ENCODE measurements at places on chromosomes 3 and 15. TPM values are rescaled to one million over a fixed set of nuclear protein-coding genes. Genes with fewer than 3 reads are reported as not detected.

Gene IL17RD
- 9.8 TPM for total RNA-seq

Gene JMJD7
- total RNA-seq = 22.3 TPM

Gene VWA5B2
- 0.33 TPM for total RNA-seq

Gene SLC12A8
- total RNA-seq = 24.8 TPM

Gene HHATL
- total RNA-seq = not detected

Gene FAM219B
- total RNA-seq = 79.6 TPM

Gene HRG
- under 0.01 TPM for total RNA-seq

Gene LRRN1
- 37.0 TPM for total RNA-seq

Gene CIP2A
- total RNA-seq = 6.8 TPM

Gene CFAP92
- 1.1 TPM for total RNA-seq

Gene TGM4
- 0.33 TPM for total RNA-seq

Gene DYNLT2B
- 17.8 TPM for total RNA-seq

Gene DAZL
- total RNA-seq = not detected

Gene KAT2B
- 16.2 TPM for total RNA-seq

Gene ROBO2
- not detected for total RNA-seq

Gene C3orf70
- 0.05 TPM for total RNA-seq

Gene SLC6A20
- not detected for total RNA-seq

Gene DNAJC13
- 43.8 TPM for total RNA-seq

Gene UPK1B
- total RNA-seq = not detected

All from mammary epithelial cell (primary cell).